ENCODE measurements at places on chromosomes 2 and 18. TPM values are rescaled to one million over a fixed set of nuclear protein-coding genes. Genes with fewer than 3 reads are reported as not detected.

CHRNG gene
- not detected for total RNA-seq

C18orf63 gene
- not detected for total RNA-seq

KIAA2012 gene
- not detected for total RNA-seq

REEP1 gene
- under 0.01 TPM for total RNA-seq

DPYSL5 gene
- total RNA-seq = not detected

COLEC12 gene
- total RNA-seq = under 0.01 TPM

CXCR2 gene
- not detected for total RNA-seq

XDH gene
- 6.1 TPM for total RNA-seq

ILKAP gene
- total RNA-seq = 31.4 TPM

ID2 gene
- total RNA-seq = 11.6 TPM

CXCR1 gene
- total RNA-seq = not detected

PARD6G gene
- 12.4 TPM for total RNA-seq

GAREM2 gene
- total RNA-seq = under 0.01 TPM

SDC1 gene
- 1,308 TPM for total RNA-seq

UGT1A10 gene
- not detected for total RNA-seq

IL37 gene
- total RNA-seq = not detected

CYBRD1 gene
- total RNA-seq = 14.5 TPM

SNTG2 gene
- not detected for total RNA-seq

ELMOD3 gene
- total RNA-seq = 15.1 TPM

CCL20 gene
- total RNA-seq = 1.5 TPM

NGEF gene
- total RNA-seq = 6.1 TPM

SF3B6 gene
- 223 TPM for total RNA-seq

CCDC102B gene
- 1.6 TPM for total RNA-seq

UGT1A7 gene
- 2.2 TPM for total RNA-seq

DAW1 gene
- total RNA-seq = 0.26 TPM

FRZB gene
- total RNA-seq = 0.38 TPM

HS6ST1 gene
- total RNA-seq = 21.3 TPM

CTAGE1 gene
- under 0.01 TPM for total RNA-seq

PTPRN gene
- total RNA-seq = 0.13 TPM

PLB1 gene
- 1.6 TPM for total RNA-seq

SULT1C2 gene
- total RNA-seq = not detected

INHBB gene
- total RNA-seq = 0.53 TPM

KIF5C gene
- not detected for total RNA-seq

METTL8 gene
- 33.7 TPM for total RNA-seq

All from bronchial epithelial cell (primary cell).